Panc1 (cell line): ENCODE measurements at places on chromosomes 1 and 21.

GRCh38 chr1:49187056-49187455 is 410.4 kb upstream of the BEND5 start:
- no peak for DNase-seq

DNA sequence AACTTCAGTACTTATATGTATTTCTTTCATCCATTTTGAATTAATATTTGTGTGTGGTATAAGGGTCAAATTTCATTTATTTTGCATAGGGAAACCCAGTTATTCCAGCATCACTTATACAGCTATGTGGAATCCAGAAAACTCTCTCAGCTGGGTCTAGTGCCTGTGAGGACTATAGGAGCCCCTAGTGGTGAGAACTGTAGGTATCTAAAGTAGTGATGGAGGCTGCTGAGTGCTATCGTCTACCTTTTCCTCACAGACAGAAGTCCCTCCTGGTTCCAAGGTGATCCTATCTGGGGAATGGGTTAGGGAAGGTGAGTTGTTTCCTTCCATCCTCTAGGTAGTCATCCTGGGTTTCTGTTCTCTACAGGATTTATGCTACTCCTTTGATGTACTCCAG is 352.0 kb upstream of the C1orf87 start:
- DNase-seq = no peak

- DNase-seq = no peak
These were observed 173.0 kb upstream of the LYPLAL1 start for GRCh38 chr1:219000631-219001030.

DNA sequence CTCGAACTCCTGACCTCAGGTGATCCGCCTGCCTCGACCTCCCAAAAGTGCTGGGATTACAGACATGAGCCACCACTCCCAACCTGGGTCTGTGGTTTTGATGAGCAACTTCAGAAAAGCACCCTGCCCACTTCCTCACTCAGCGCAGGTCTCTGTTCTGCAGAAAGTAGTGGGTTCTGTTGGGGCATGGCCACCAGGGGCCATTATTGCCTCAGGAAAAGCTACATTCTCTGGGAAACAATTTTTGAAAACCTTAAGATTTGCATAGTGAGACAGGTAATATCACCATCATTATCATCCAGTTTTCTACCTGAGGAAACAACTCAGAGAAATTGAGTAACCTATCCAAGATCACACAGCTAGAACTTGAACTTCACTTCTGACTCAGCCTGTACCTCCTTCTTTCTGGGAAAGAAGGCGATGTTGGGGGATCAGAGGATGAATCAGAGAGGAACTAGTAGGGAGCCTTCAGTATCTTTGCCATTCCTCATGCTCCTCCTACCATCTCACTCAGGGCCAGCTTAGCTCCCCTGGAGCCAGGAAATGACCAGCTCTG is 7.1 kb upstream of the NES start:
- no peak for DNase-seq

- DNase-seq = no peak
These were observed 56.3 kb downstream of the HTR6 start for GRCh38 chr1:19720973-19721372.

DNA sequence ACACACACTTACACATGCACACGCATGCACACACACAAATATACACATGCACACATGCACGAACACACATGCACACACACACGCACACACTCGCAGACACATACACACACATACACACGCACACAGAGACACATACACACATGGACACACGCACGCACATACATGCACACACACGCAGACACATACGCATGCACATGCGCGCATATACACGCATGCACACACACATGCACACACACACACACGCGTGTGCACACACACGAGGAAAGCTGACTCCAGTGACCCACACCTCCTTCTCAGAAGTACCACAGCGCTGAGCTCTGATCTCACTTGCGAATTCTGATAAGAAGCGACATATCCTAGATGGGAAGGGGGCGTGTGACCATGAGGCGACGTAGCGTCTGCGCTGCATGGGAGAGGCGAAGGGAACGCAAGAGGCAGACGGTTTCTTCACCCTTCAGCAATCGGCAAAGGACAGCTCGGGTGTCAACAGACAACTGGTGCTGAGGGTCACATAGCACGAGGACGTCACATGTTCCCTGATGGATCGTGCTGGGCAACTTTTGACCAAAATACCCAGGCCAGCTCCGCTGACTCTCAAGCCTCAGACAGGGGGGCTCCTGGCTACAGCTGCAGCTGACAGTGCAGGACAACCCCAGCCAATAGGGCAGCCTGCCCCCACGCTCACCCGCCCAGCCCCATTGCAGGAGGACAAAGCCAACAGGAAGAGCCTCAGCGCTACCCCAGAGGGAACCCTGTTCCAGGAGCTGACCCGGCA is 16.0 kb upstream of the PDE9A start:
- DNase-seq = no peak

- DNase-seq = no peak
These were observed 10.3 kb downstream of the CHAF1B start for GRCh38 chr21:36395353-36396111.

DNA sequence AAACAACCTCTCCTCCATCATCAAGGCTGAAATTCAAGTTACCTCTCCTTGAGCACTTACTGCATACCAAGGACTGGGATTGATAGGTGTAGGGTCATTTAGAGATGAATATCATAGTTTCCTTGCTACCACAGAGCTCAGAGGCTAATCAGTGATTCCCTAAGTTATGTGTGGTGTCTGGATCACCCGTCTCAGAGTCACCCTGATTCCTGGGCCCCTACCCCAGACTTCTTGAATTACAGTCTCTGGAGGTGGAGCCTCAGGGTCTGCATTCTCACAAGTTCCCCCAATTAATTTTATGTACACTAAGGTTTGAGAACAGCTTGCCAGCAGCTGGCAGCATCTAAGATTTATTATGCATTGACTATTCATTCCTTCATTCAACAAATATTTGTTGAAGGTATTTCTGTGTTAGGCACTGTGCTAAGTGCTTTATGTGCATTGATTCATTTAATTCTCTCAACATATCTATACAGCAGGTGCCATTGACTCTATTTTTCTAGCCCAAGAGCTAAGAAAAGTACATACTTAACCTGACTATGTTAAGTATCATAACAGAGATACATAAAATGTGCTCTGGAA is 182.9 kb upstream of the FGGY start:
- DNase-seq = no peak

DNA sequence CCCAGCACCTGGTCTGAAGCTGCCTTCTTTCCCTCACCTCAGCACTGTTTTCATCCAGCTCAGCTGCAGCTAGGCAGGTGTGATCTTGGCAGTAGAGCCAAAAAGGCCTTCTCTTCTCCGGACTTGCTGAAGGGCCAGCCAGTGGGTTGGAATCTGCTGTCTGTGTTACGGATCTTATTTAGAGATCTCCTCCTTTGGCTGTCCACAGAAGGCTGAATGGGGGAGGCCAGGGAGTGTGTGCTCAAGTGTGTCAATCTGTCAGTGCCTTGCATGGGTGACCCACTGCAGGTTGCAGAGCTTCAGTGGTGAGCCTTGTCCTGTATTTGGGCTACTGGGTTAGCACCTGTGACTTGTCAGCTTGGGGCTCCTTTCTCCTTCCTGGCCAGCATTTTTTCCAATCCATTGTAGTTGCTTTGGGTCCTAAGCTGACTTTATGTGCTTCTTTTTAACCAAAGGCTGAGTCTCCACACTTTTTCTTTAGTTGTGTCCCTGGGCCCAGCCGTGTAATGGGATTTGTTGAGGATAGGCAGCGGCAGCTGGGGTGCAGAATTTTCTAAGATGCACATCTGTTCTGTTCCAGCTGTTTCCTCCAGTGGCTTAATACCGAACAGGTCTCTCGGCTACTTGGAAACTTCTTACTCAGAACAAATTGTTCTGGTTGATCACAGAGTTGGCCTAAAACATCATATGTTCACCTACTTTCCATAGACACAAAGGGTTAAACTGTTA is 126.8 kb downstream of the PEX14 start:
- DNase-seq = no peak

DNA sequence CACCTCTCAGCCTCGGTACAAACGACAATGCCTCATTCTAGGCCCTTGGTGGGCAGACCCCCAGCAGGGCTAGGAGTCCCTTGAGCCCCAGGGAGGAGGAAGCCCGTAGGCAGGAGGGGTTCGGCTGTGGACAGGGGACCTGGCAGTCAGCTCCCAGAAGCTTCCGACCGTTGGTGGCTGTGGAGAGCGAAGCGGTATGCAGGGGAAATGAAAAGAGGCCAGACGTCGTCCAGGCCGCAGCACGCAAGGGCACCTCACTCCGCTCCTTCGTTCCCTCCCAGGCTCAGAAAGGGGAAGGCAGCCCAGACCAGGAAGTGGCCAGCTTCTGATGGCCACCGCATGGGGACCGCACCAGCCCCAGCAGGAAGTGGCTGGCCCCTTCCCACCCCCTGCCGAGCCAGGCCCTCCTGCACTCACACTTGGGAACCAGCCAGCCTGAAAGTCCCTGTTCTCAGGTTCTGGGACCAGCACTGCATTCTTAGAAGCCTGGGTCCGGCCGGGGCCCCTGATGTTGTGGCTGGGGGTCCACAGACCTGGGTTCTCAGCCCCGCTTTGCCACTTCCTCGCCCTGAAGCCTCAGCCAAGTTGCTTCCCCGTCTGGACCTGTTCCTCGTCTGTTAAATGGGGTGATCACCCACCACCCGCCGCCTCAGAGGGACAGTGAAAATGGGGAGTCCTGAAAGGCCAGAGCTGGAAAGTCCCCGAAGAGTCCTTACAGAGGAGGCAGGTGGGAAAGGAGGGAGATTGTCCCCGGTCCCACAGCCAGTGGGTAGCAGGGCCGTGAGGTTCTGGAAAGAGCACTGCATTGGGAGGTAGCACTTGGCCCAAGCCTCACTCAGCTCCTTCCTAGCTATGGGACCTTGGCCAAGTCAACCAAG is 104.0 kb upstream of the RUNX3 start:
- no peak for DNase-seq

GRCh38 chr1:110337704-110338308 is 1.4 kb upstream of the RBM15 start:
- DNase-seq = no peak

GRCh38 chr1:64650411-64650810 is 94.5 kb upstream of the RAVER2 start:
- DNase-seq = no peak

GRCh38 chr1:243580072-243580471 is 270.0 kb downstream of the AKT3 start:
- no peak for DNase-seq

GRCh38 chr1:114668784-114669561 is 876 bp downstream of the DENND2C start:
- no peak for DNase-seq

DNA sequence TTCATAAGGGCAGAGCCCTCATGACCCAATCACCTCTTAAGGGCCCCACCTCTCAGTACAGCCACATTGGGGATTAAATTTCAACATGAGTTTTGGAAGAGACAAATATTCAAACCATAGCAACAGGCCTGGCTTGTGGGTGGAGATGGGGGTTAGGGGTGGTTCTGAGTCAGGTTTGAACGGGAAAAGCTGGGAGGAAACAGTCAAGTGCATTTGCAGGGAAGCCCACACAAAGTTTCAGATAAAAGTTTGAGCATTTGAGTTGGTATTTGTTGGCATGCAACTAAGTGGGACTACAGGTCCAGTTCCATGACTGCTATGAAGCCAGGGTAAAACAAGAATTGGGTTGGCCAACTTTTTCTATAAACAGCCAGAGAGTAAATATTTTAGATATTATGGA is 21.0 kb upstream of the PADI2 start:
- DNase-seq = no peak
